ENCODE measurements at places on chromosomes 11 and 22.

DNA sequence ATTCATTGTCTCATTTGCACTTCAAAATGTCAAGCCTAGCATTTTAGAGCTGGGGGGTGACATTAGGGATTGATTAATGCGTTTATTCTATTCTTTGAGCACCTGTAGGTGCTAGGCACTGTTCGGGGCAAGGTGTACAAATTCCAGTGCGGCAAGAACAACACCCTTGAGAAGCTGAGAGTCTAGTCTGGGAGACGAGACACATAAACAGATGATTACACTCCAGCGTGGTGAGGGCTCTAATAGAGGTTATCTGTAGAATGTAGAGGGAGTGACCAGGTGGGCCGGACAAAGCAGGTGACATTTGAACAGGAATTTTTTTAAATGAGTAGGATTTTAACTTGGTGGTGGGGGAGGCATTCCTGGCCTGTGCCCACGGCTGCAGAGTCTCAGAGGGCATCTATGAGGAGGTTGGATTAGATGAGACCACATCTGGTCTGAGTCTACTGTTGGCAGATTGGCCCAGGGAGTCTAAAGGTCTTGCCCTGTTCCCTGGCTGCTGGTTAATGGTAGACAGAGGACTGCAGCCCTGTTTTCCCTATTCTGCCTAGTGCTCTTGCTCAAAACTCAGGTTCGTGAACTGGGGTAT, 970 bp downstream of the CAT start:
- DNase-seq = no peak

GRCh38 chr11:61763930-61764605, 11.6 kb downstream of the MYRF start:
- no peak for DNase-seq

DNA sequence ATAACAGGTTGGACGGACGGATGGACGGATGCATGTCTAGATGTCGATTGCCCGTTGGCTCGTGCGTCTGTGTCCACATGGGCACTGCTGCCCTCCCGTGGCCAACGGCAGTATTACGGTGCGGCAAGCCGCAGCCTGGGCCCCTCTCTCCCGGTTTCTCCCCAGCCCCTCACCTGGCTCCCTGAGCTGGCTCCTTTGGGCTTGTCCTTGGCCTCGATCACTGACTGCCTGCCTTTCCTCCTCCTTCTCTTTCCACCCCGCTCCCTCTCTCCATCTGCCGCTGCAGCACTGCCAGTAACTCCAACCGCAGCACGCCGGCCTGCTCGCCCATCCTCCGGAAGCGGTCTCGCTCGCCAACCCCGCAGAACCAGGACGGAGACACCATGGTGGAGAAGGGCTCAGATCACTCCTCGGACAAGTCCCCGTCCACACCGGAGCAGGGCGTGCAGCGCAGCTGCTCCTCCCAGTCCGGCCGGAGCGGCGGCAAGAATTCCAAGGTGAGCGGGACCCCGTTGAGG, 77.3 kb downstream of the SCN3B start:
- DNase-seq = peak; percentile 17

DNA sequence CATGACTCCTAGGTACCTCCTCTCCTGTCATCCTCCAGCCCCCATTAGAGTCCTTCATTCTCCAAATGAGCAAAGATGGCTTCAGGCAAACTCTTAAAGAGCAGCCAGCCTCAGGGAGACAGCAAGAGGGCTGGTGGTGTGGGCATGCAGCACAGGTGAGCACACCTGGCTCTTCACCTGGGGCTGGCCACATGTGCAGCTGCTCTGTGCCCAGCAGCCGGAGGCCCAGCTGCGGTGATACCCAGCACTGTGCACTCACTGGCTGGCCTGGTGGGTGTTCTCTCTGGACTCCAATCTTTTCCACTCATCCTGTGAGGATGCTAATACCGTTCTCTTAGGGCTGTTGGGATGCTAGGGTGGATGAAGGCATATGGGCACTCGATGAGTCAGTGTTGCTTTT, 106.1 kb upstream of the PARVA start:
- DNase-seq = no peak

DNA sequence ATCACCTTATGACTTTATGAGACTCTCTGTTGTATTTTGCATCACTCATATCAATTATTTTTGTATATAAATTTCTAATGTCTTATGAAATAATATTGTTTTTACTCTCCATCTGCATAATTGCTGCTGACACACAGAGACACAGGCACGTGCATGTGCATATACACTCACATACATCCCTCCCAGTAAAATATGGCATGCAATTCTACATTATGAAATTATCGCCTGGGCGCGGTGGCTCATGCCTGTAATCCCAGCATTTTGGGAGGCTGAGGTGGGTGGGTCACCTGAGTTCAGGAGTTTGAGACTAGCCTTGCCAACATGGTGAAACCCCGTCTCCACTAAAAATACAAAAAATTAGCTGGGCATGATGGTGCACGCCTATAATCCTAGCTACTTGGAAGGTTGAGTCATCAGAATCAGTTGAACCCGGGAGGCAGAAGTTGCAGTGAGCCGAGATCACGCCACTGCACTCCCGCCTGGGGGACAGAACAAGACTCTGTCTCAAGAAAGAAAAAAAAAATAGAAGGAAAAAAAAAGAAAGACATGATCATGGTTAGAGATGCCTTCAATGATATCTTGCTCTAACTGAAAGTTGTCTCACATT, 96.7 kb upstream of the LUZP2 start:
- DNase-seq = no peak

GRCh38 chr11:33899400-33900037, 7.6 kb upstream of the LMO2 start:
- DNase-seq = peak; percentile 24

Data from SW 1271 (cell line).